CD8-positive, alpha-beta T cell (primary cell): ENCODE measurements at places on chromosomes 3 and 15. TPM values are rescaled to one million over a fixed set of nuclear protein-coding genes. Genes with fewer than 3 reads are reported as not detected.

Gene AP2M1
- total RNA-seq = 123 TPM

Gene ALDH1A3
- not detected for total RNA-seq

Gene PRICKLE2
- total RNA-seq = not detected

Gene IL5RA
- not detected for total RNA-seq

Gene GPR87
- not detected for total RNA-seq

Gene FAM162A
- 38.2 TPM for total RNA-seq
